ENCODE measurements at places on chromosomes 2 and 18.

DNA sequence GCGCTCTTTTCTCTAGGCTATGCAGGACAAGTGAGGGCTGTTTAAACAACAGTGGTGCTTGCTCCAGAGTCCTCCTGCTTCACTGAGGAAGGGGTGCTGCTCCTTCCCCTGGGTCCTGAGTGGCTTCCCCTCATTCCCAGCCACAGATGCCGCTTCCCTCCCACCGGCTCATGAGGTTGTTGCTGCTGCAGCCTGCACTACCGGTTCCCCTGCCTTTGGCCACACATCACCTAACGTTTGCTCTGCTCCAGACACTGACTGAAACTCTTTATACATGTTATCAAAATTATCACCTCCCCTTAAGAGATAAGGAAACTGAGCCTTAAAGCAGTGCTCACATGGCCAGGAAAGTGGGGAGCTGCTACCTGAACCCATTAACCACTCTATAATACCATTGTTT is 130.8 kb upstream of the LGALSL start:
- DNase-seq, result no peak

- no peak for DNase-seq
These were observed 254.9 kb downstream of the NDUFA10 start for GRCh38 chr2:239770246-239770639.

GRCh38 chr2:232026910-232027309 is 65.4 kb downstream of the DIS3L2 start:
- DNase-seq, result no peak

- no peak for DNase-seq
These were observed 22.9 kb upstream of the FSHR start for GRCh38 chr2:49177194-49177593.

DNA sequence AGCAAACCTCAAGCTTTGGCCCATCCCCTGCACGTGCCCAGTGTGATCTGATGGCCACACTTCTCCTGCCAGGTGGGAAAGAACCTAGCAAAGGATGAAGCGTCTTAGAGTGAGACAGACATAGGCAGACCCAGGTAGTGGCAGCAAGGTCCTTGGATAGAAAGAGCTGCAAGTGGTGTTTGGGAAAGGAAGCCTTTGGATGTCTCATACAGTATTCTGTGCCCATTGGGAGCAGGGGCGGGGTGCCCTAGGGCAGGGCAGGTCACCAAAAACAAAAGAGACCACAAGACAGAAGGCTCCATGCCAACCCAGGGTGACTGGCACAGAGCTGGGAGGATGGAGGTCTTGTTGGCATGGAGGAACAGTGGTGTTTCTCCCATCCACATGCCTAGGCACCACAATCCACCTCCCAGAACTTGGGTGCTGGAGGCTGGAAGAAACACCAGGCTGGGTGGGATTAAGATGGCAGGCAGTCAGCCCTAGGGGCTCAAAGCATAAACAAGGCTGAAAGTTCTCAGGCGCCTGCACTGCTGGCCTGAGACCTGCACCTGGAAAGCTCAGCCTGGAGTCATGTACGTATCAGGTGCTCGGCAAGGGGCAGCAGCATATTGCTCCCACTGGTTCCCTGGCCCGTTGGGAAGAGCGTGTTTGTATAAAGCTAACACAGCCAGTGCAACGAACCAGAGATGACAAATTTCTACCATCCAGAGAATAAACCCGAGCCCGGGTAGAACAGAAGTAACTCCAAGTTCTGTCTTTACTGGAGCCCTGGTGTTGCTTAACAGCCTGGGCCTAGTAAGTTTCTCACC is 52.9 kb downstream of the CRACDL start:
- DNase-seq, result no peak

- DNase-seq, result no peak
These were observed 1.3 kb downstream of the EML6 start for GRCh38 chr2:54724560-54725342.

GRCh38 chr2:12350821-12351220 is 365.9 kb upstream of the TRIB2 start:
- no peak for DNase-seq

GRCh38 chr2:164792316-164793170 is 49.1 kb downstream of the COBLL1 start:
- no peak for DNase-seq

DNA sequence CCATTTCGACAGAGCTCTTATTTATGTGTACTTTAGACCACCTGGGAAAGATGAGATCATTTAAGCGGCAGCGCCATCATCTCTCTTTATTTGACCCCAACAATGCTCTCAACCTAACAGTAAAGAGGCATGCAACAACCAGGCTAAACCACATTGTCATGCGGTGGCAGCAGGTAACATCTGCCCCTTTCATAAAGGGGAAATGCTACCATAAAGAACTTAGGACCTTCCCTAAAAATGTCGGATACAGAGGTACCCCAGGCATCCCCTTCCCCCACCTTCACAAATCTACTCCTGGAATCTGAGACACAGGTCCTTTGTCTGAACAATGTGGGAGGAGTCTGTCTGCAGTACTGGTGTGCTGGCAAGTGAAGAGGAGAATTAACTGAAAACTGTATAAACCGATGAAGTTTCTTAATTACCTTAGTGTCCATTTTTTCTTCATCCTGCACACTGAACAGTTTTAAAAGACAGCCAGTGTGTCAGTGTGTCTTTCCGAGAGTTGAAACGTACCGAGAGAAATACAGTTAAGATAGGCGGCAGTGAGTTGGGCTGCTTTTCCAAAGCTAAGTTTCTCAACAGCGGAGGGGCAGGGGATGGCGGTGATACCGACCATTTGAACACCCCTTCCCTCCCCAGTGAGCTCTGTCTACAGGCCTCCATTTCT is 1.9 kb downstream of the MEX3C start:
- DNase-seq, result no peak

DNA sequence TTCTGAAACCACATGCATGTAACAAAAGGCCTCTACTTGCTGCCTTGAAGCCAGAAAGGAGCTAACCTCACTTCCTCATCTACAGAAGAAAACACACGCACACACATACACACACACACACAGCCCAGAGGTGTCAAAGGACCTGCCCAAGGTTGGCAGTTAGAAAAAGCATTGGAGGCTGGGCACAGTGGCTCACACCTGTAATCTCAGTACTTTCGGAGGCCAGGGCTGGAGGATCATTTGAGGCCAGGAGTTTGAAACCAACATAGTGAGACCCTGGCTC is 125.9 kb upstream of the RNF152 start:
- DNase-seq, result no peak

- DNase-seq, result peak; percentile 16
These were observed 102.6 kb downstream of the HDAC4 start for GRCh38 chr2:239298116-239298804.

DNA sequence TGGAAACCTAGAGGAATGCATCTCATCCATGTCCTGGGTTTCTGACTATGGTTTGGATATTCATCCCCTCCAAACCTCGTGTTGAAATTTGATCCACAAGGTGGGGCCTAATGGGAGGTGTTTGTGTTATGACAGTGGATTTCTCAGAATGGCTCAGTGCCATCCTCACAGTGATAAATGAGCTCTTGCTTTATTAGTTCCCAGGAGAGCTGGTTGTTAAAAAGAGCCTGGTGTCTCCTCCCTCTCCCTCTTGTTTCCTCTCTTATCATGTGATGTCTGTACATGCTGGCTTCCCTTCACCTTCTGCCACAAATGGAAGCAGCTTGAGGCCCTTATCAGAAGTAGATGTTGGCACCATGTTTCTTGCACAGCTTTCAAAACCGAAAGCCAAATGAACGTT is 424.3 kb downstream of the DCC start:
- DNase-seq, result no peak

DNA sequence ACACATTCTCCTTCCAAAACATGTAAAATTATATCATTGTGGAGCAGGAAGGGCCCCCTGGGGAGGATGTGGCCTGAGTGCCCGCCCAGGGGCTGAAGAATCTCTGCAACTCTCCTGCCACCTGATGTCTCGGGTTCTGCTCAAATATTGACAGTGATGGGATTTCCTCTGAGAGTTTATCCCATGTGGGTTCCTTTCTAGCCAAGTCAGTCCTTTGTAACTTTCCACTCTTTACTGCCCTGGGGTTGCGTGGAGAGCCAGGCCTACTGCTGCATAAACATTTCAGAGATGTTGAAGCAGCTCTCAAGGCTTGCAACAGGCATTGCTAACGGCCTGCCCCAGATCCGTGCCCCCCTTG is 4.0 kb upstream of the RAB17 start:
- no peak for DNase-seq

GRCh38 chr2:181973171-181973783 is 12.4 kb upstream of the PPP1R1C start:
- DNase-seq, result no peak

DNA sequence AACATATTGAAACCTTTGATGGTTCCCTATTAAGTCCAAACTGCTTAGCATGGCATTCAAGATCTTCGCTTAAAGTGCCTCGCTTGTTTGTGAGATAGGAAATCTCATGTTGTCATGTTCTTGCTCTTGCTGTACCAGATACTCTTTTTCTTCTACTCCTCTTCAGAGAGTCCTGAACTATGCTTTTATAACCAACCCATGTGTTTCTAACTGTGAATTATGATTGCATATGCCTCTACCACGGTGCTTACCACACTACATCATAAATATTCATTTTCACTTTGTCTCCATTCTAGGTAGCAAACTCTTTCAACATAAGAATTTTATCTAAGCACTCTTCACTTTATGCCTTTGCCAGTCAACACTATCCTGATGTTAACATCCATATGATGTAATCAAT is 23.6 kb downstream of the STAT4 start:
- DNase-seq, result no peak

DNA sequence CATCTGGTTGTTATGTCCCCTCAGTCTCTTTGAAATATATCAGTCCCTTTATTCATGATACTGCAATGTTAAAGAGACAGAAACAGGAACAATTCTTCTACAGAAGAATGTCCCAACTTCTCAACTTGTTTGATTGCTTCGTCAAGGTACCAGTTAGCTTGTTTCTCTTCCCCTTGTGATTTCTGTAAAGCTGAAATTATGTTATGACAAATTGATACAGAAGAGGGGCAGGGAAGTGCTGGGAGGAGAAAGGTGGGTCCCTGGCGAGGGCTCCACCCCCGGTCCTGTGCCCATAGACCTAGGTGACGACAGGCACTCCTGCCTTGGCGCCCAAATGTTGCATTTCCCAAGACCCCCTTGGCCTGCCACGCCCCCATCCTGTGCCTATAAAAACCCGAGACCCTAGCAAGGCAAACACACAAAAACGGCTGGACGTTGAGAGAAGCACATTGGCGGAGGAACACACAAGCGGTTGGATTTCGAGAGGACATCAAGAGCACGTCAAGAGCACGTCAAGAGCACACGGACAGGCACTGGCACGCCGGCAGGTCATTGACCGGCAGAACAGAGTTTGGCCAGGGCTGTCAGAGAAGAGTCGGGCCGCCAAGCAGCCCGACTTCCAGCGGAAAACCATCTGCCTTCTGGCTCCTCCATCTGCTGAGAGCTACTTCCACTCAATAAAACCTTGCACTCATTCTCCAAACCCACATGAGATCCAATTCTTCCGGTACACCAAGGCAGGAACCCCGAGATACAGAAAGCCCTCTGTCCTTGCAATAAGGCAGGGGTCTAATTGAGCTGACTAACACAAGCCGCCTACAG is 11.5 kb upstream of the RTN4 start:
- no peak for DNase-seq

- DNase-seq, result no peak
These were observed 293.9 kb upstream of the SYT4 start for GRCh38 chr18:43571078-43571689.

- no peak for DNase-seq
These were observed 7.1 kb downstream of the MYOM1 start for GRCh38 chr18:3212657-3213056.

DNA sequence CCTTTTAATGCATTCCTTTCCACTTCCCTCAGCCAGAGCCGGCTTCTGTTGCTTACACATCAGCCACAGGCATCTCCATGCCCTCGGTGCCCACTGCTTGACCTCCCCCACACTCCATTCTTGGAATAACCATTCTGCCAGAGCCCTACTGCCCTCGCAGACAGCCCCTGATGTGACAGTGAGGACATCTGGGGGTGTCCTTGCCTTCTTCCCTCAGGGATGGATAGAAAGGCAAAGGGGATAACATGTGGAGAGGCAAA is 6.4 kb upstream of the NPPC start:
- no peak for DNase-seq

- no peak for DNase-seq
These were observed 59.6 kb downstream of the IKZF2 start for GRCh38 chr2:213091765-213092164.

DNA sequence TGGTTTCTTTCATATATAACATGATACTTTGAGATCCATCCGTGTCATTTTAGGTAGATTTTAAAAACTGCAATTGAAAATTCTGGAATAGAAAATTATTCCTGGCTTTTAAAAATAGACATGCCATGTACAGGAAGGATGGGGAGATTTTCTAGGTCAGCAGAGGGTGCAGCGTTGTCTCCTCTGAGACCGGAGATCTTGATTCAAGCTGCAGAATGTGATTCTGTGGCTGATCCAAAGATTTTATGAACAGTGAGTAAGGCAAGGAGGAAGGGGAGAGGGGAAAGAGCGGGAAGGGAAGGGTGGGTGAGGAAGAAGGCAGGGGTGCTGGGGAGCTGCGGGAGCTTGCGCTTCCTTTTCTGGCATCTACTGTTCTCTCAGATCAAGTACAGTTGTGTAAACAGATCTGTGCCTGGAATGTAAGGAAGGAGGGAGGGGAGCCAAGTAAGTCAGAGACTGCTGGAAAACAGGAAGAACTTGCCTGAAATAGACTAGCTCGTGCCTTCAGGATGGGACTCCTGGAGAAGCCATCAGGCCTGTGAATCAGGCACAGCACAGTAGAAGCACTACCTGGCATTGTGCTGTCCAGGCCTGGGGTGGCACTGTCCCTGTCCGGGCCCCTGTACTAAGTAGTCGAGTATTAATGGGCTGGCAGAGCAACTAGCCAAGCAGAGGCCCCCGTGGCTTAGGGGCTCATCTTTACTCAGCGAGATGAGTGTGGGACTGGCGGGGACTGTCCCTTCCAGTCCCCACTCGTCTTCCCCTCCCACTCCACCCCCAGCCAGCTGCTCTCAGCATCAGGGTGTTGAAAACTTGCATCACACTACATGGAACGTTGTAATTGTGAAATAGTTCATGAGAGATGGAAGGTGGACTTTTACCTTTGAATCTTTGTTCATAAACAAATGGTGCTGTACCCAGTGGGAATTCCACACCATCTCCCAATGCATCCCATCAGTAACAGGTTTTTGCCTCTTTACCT is 163.5 kb downstream of the UXS1 start:
- no peak for DNase-seq

DNA sequence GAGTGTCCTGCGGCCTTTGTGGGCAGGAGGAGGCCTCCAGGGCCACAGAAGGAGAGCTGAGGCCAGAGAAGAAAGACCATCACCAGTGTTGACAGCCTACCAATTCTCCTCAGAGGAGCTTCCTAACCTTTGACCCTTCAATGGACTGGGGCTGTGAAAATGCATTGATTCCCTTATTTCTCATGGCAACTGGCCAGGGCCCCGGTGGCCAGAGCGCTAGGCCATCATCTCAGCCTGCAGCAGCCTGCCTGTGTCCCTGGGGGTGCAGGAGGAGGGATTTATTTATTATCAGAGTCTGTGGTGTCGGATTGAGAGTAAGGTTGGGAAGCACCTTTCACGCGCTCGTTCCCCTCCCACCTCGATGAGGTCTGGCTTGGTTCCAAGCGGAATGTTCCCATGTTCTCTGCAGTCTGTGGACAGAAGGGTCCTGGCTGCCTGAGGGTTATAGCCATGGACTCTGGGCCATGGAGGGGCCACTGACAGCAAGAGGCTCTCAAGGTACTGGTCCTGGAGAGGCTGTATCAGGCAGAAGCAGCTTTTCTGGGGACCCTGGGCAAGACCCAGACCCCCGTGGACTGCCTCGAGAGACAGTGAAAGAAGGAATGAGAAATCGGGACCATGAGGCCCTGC is 53.8 kb downstream of the CYP27C1 start:
- DNase-seq, result no peak
